Panc1 (cell line): ENCODE measurements at places on chromosomes 5 and 9. TPM values are rescaled to one million over a fixed set of nuclear protein-coding genes. Genes with fewer than 3 reads are reported as not detected.

DNA sequence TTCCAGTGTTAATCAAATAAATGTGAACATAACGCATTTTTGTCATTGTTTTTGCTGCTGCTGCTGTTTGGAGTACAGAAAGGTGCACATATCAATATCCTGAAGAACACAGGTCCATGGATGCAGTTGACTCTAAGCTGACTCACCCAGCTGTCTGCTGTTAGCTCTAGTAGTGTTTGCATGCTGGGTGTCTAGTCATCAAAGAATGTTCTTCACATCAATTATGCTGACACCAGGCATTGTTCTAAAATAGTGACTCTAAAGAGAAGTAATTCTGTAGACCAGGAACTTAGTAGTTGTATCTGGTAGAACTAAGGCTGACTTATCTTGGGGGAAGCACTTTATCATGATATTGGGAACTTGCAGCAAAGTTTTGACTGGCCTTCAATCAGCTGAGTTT is 55.7 kb upstream of the DPYSL3 start:
- no peak for DNase-seq

DNA sequence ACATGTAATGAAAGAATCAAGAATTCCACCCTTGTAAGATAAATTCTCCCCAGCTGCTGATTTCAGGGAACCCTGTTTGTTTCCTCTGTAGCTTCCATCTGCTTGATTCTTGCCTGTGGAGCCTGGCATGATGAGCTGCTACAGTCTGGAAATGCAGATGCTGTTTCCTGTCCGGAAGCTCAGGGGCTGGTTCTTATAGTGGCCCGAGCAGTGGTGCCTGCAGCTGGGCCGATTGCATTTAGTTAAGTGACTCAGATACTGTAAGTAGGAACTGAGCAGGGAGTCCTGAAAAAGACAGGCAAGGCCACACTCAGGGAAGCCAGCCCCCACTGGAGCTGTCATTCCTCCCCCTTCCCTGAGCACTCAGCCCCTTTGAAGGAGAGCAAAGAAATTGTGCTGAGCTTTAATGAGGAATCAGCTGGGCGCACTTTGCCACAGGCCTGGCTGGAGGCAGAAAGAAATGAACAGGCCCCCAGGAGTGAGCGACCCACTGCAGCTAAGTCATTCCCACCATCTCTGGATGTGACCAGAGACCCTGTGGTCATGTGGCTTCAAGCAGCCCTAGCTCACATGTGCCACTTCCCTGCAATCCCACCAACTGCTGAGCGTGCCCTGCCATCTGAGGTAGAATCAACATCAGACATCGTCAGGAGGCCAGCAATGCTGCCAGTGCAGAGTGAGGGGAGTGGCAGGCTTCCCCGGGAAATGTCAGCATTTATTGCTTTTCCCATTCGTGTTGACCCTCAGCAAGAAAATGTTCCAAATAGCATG is 206.0 kb upstream of the WWC1 start:
- no peak for DNase-seq

GRCh38 chr9:133888048-133888808 is 103.9 kb downstream of the VAV2 start:
- DNase-seq = no peak

GRCh38 chr5:154989626-154990025 is 23.9 kb upstream of the KIF4B start:
- no peak for DNase-seq

- DNase-seq = no peak
Observed at GRCh38 chr9:70574151-70574837, 159.8 kb upstream of the KLF9 start.

DNA sequence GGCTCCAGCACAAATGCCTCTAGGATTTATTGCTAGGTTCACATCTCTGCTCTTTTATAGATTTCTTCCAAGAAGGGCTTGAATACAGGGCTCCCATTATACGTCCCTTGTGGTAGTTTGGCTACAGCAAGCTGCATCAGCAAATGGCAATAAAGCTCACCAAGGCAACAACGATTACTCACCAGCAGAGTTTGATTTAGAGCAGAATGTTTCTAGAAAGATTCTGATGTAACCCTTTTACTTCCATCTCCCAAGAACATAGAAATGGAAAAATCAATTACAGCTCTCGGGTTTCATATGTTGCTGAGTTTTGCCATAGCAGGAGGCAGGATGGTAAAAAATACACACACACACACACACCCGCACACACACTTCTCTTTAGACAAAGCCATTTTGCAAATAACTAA is 124.2 kb upstream of the TNPO1 start:
- no peak for DNase-seq

- no peak for DNase-seq
Observed at GRCh38 chr9:70881333-70881732, 240.1 kb downstream of the TRPM3 start.

- DNase-seq = no peak
Observed at GRCh38 chr9:19409401-19410194, 789 bp downstream of the ACER2 start.

- no peak for DNase-seq
Observed at GRCh38 chr5:81638471-81638870, 112.4 kb downstream of the SSBP2 start.

DNA sequence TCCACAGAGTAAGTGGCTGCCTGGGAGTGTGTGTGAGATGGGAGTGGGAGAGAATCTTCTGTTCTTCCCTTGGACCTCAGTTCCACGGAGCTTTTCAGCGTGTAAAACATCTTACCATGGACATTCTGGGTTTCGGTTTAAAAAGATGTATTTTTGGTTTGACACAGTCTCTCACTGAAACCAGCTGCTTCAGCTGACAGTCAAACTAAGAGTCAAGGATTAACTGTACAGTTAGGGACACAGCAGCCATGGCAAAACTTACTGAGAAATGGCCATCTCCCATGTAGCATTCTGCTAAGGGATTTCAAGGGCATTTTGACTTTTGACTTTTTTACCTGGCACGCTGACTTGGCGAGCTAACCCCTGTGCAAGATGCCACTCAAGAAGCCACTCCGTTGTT is 93.8 kb upstream of the IL12B start:
- DNase-seq = no peak

Gene ZNF354B
- total RNA-seq = 33.0 TPM
